NCI-H1092 (cell line): ENCODE measurements at places on chromosomes 12 and 14.
A peak's percentile ranks its signal among the peaks of the same experiment; 100 is the strongest.

DNA sequence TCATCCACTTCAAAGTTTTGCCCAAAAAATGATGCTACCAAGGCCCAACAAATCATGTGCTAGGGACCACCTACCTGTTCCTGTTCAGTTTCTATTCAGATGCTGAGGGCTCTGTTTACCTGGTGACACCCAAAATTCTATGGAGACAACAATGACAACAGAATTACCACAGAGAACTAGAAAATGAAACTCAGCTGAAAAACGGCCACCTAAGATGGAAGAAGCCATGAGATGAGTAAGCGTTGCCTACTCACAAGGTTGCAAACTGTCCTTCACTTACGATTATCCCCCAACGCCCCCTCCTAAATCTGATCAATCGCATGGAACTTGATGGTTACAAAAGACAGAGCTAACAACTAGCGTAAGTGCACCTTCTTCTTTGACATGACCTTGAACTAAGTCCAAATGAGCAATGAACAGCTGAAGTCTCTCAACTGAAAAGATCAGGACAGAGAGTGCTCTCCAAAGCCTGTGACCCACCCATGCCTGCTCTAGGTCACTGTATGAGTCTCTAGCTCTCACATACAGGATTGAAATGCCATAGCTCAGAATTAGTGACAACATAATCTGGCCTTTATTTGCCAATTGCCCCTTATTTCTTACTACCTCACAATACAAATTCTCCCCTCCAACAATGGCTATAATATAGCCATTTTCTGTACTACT, at the start of gene RNASE11:
Gene RNASE11 (minus strand): TSS at position 513 of the 666 bp plus-strand sequence.
- no peak for DNase-seq

GRCh38 chr14:58560208-58560607, 77.6 kb upstream of the DACT1 start:
- DNase-seq = no peak

DNA sequence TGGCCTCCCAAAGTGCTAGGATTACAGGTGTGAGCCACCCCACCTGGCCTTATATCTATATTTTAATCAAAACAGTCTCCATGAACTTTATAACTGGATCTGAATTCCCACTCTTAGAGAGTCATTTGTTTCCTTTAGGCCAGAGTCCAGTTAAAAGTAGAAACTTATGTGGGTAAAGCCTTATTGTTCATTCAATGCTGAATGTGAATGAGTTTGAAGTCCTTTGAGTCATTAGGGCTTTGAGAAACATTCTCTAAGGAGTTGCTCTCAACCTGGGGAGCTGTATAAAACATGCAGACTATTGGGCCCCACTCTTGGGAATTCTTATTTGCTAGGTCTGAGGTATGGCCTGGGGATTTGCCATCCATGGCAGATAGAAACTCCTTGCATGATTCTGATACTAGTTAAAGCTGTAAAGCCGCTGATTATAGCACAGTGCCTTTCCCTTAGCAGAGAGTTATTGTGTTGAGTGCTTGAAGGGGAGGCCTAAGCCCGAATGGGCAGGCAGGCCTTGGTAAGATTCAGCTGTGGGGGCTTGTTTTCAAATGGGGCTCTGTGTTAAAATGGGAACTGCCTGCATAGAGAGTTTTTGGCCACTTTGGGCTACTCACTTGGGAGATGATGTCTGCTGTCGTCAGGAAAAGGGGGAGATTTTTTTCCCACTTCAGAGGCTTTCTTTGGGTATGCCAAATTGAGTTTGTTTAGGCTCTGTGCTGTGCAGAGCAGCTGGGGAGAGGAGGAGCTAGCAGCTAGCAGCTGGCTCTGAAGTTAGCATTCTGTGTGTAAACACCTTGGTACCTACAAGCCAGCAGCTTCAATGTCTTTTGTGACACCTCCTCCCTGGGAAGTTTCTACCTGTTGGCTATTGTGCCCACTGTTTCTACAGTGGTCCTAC, 117.5 kb downstream of the DACT1 start:
- DNase-seq = peak; percentile 15

DNA sequence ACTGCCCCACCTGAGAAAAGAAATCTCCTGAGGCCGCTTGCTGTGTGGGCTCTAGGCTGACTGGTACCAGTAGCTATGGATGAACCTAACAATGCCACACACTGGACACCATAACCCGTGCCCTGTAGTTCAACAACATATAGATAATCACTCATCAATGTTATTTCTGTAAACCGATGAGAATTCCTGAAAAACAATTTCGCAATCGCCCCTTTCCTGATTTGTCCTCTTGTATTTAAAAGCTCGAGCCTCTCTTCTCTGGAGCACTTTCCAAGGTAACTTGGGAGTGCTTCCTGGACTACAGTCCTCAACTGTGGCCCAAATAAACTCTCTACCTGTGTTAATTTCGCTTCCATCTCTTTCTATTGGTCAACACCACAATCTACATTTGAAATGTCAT, 26.1 kb upstream of the PPP2R5C start:
- DNase-seq = no peak

DNA sequence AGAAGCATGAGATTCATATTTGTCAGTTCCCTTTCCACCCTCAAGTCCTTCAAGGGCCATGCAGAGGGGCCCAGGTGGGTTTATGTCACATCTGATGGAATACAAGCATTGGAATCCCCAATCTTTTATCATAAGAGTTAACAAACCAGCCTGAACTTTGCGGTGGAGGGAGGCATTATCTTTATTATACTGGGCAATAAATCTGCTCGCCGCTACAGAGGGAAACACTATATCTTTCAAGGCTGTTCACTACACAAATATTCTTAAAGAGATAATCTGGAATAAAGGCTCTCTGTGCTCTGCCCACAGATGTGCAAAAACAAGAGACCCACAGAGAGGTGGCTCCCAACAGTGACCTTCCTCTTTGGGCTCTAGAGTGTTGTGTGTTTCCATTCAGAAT, 153.6 kb upstream of the PLEKHA5 start:
- no peak for DNase-seq

GRCh38 chr14:97443412-97443811, 646.2 kb downstream of the VRK1 start:
- DNase-seq = no peak

DNA sequence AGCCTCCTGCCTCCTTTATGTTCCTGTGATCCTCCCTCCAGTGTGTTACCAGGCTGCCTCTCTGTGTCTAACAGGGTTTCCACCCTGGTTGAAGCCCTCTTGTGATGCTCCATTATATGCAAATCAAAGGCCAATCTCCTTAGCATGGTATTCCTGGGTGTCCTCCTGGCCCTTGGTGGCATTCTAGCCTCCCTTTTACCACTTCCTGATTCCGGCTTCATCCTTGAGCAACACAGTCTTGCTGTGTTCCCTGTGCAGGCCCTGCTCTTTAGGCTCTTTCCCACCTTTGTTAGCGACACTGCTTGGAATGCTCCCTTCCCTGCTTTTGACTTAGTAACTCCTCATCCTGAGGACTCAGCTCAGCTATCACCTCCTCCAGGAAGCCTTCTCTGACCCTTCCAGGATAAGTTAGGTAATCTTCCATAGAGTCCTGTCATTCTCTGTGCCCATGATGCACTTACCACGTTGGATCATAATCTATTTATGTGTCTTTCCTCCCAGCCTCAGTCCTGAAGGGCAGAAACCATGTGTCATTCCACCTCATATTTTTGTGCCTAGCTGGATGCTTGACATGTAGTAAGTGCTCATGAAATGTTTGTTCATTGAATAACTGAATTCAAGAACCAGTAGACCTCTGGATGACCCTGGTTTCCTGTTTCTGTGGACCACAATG, 37.3 kb downstream of the PRKCH start:
- DNase-seq = no peak

- DNase-seq = no peak
Measured at GRCh38 chr12:121189131-121189530, 20.8 kb upstream of the P2RX4 start.

DNA sequence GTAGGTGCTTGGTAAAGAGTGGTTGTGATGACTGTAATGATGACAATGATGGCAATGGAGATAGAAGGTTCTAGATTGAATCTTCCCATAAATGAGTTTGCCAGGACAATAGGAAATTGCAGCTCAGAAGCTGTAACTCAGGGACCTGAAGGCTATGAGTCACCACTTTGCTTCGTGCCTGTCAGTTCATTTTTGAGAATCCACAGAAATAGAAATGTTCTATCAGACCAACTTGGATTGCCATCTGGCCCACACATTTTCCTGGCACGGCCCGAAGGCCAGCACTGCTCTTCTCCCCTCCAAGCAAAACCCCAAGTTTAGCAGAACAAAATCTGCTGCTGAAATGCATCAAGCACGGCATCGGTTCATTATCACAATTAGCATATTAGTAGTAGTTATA, 1127.0 kb downstream of the BCL11B start:
- DNase-seq = no peak

- DNase-seq = no peak
Measured at GRCh38 chr14:25945746-25946145, 652.1 kb downstream of the NOVA1 start.

DNA sequence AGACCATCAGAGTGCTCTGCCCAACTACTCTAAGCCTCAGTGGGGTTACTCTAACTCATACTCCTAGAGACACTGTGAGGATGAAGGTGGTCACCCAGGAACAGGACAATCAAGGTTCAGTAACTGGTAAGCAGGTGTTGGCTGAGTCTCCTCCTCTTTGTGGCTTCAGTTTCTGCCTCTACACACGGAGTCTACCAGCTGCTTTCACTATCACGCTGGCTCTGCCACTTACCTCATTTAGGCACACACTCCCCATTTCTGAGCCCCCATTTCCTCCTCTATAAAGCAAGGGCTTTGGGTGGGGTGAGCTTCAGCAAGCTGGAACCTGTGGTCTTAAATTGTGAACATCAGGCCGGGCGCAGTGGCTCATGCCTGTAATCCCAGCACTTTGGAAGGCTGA, 7.3 kb upstream of the TCHP start:
- no peak for DNase-seq

DNA sequence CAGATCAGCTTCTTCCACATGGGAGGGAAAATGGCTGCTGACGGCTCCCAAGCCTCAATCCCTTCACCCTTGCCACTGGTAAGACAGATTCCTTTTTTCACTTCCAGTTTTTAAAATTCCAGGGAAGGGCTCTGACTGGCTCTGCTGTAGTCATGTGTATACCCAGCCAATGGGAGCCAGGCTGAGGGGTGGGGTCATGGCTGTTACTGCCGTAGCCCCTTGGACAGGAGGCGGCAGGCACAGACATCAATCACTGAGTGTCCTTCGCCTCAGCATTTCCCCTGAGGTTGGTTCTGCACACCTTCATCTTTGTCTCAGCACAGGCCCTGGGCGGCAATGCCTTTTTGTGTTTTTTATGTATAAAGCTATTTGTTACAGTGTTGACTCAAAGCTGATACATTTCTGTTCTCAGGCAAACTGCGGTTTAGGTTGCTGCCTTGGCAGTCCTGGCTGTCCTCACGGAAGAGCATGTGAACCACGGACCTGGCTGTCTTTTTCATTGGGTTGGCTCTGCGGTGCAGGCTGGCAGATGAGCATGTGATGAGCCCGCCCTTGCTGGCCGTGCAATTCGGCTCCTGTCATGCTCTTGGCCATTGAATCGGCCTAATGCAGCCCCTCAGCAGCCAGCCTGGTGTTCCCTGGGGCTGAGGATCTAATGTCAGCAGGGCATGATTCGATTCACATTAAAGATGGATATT, 74.3 kb downstream of the PPM1A start:
- no peak for DNase-seq

DNA sequence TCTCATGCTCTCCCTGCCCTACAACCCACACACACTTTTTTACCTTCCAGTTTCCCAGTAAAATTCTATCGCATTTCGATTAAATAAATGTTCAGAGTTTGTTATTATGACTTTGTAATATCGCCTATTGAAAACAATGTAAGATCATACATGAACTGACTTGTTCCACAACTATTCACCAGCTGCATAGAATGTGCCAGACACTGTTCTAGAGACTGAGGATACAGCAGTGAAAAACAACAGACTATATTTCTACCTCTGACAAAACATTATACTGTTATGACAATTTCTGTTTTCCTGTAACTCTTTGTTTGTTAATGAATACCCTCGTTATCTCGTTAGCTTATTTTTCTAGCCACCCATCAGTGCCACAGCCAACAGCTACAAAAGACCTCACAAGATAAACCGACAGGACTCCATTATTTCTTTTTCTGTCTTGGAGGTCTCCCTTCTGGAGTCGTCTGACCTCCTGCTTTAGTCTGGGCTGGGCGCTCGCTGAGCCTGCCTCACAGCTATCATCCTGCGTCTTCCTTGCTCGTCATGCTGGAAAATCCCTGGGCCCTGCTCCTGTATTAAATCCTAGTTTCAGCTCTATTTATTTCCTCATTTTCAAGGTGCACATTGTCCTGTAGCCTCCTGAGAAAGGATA, 498.9 kb downstream of the DIO2 start:
- DNase-seq = no peak

GRCh38 chr14:97058074-97058467, 260.9 kb downstream of the VRK1 start:
- no peak for DNase-seq

DNA sequence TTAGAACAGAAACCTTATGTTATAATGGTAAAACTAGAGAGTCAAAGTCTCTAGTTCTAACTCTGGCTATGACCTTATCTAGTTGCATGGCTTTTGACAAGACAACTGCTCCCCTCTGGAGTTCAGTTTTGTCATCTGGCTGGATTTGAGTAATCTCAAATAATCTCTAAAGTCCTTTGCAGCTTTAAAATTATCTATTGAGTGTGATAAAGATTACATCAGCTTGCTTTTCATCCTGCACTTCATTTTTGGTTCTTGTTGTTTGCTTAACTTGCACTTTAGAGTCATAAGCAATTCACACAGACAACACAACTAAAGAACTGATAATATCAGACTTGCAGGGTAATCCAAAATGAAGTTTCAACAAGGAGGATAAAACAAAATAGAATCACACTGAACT, 2.3 kb downstream of the AKAP5 start:
- DNase-seq = no peak

DNA sequence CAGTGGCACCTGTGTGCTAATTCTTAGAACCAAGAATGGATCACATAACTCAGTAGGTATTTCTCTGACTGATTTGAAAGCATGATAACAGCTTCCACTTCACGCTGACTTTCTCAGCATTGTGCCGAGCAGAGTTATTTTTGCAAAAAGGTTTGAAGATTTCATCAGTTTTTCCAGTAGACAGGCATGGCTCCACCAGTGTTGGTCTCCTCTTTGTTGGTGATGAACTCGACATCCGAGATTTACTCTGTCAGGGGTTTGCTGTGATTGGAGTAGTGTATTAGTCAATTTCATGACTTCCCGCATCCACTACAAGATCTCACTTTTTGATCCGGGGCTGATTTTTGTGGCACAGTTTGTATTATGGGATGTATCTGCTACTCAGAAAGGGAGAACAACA, 85.3 kb downstream of the PRKCH start:
- no peak for DNase-seq

- no peak for DNase-seq
Measured at GRCh38 chr12:110183386-110183785, 59.2 kb downstream of the IFT81 start.

- no peak for DNase-seq
Measured at GRCh38 chr14:55693904-55694303, 113.9 kb downstream of the KTN1 start.

DNA sequence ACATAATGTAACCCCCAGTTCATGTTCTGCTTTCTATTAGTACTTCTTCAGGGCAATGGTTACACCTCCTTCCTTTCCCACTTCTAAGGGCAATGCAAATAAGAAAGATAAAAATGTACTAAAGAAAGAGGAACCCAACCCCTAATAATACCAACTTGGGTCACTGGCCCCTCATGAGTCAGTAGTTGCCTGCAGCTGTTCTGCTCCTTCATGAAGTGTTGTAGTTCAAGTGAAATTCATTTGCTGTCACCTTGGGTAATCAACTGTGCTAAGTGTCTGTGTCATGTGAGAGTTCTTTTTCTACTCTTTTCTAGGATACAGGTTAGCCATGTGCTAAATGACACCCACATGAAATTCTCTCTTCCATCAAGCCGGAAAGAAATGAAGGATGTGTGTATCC, 91.8 kb downstream of the PLXNC1 start:
- no peak for DNase-seq

GRCh38 chr12:109987615-109988014, 8.6 kb downstream of the GIT2 start:
- no peak for DNase-seq
